ENCODE measurements at places on chromosomes 1 and 21.

GRCh38 chr1:238248356-238248755 lies 357.6 kb upstream of the ZP4 start:
- DNase-seq: no peak

GRCh38 chr1:156920233-156921052 lies at the start of gene LRRC71:
Gene LRRC71 (plus strand): TSS chr1:156920632. CDS start chr1:156920804, 172 bp downstream.
- DNase-seq: peak; percentile 87

DNA sequence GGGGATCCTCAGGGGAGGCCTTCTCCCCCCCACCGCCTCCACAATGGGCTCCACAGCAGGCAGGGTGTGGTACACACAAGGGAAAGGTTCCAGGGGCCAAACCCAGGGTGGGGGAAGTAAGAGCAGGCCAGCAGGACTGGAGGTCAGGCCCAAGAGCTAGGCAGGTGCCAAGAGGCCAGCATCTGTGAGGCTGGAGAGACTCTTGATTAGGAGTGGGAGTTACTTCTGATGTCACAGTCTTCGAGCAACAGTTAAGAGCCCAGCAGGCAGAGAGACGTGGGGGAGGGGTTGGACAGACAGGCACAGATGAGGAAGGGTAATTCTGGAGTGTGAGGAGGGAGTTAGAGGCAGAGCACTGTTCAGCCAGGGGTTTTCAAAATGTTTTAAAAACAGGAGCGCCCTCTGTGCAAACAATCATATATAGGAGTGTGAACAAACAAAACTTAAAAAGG lies 55.8 kb downstream of the SLC9A1 start:
- DNase-seq: no peak

DNA sequence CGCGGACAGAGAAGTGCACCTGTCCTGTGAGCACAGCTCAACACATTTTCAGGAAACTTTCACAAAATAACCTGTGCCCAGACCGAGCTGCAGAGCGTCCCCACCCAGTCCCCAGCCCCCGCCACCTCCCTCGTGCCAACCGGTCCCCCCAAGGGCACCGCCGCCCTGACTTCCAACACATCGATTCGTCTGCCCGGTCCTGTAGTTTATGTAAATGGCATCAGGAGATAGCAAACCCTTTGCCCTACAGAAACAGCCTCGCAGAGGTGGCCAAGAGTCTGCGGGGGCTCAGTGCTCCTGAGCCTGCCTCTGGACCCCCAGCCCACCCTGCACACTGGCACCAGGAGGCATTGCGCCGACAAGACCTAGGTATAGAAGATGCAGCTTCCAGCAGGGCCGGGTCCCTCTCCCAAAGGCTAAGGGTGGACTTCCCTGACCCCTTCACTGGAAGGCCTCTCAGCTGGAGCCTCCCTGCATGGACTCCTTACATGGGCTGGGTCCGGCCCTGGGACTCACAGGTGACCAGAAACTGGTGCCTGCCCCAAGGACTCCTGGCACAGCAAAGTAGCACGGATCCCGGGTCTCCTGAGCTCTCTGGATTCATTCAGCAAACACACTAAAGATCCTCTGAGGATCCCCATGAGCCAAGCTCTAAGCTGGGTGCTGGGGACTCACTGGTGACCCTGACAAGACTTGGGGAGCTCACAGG lies 6.6 kb upstream of the PLEKHG5 start:
- peak; percentile 73 for DNase-seq

- peak; percentile 53 for DNase-seq
These were observed 85.5 kb downstream of the OBSCN start for GRCh38 chr1:228293393-228293792.

GRCh38 chr1:36851087-36851486 lies 183.2 kb downstream of the GRIK3 start:
- DNase-seq: no peak

DNA sequence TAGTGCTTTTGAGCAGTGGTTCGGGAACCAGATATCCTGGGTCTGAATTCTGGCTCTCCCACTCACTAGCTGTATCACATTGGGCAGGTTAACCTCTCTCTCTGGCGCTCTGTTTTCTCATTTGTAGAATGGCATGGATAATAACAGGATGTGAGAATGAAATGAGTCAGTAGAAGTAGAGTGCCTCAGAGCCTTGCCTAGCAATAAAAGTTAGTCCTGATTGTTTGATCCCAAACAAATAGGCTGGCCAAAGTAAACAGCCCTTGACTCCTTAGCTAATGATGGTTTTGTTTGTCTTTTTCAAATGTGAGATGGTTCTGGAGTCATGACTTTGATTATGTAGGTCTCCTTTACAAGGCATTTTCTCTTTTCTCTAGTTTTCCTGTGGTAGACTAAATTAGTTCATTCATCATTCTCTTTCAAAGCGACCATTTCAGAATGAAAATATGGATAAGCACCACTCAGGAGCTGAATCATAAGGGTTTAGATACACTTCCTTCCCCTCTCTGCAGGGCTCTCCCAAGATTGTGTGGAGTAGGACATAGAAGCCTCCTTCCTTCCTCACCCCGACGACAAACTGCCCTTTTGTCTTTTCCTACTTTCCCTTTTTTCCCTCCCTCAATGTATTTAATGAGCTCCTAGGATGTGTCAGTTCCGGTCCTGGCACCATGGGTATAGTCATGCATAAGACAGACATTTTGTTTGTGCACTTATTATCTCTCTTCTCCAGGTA lies 23.1 kb downstream of the KIAA0040 start:
- DNase-seq: no peak

DNA sequence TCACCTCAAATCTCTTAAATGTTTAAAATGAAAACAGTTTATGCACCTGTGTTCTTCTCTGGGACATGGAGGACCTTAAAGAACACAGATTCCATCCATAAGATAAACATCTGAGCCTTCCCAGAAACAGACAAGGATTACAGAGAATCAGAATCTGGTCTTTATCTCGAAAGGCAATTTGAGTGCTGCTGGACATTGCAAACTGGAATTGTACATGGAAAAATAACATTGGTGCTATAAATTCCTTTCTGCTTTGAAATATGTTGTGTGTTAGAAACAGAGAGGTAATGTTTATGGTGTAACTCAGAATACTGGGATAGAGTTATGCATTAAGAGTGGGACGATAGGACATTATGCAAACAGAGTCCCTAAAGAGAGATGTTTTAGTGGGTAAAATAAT lies 6.6 kb upstream of the DDR2 start:
- no peak for DNase-seq

DNA sequence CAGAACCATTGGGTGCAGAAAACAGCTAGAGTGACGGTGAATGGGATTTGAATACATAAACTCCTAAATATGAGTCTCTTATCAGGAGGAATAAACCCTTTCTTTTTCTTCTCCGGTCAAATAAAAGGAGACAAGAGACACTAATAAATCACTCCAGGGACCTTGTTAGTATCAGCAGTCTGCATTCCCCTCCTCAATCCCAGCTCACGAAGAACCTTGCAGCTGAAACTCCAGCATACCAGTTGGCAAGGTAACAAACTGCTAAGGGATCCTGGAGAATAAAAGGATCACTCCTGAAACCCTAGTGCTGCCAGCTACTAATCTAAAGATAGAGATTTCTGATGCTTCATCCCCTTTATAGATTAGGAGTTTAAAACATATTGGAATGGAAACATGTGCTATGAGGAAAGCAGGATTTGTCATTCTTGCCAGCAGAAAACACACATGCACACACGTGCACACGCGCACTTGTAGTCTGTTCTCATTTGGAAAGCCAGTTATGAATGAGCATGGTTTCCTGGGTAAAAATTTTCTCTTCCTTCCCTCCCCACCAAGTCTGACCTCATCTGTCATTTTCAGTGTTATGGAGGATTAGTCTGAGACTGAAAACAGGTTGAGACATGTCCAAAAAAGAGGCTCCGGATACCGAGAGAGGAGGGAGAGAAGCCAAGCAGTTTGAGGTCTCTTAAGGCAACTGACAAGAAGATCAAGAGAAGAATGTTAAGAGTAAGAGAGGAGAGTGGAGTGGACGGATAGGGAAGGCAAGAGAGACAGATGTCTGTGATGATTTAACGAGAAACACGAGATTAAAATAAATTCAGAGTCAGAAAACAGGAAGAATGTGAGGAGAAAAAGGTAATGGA lies 10.9 kb downstream of the IER5 start:
- no peak for DNase-seq

GRCh38 chr1:171769754-171770153 lies 11.7 kb upstream of the METTL13 start:
- no peak for DNase-seq

DNA sequence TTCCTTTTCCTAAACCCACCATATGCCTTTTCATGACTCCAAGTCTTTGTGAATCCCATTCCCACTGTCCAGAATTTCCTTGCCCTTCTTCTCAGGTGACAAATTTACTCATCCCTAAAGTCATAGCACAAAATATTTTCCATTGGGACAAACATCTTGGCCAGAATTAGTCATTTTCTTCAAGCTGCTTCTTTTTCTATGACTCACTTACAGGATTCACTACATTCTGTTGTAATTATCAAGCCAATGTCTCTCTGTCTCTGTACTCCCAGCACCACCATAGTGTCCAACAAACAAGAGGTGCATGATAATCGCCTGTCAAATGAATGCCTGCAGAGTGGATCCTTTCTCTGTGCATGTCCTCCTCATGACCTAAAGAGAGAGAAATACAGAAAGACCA lies 37.8 kb downstream of the SGIP1 start:
- no peak for DNase-seq

- DNase-seq: peak; percentile 94
These were observed 544 bp downstream of the PPM1J start for GRCh38 chr1:112714313-112715263.

DNA sequence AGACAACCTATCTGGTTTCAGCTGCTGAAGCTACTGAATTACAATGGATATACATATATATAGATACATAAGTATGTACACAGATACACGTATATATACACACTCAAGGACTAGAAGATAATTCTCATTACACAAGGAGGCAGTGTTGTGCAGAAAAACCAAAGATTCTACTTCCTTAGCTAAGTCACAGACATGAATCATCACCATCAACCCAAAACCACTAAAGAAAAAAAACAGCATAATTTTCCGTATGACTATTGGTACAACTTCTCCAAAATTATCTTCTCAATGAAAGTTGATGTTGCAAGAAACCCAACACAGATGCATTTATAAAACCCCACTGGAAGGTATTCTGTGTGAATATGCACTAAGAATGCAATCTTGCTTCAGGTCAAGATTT lies 36.8 kb upstream of the RPF1 start:
- DNase-seq: no peak

- DNase-seq: peak; percentile 48
These were observed 64.2 kb downstream of the SLX9 start for GRCh38 chr21:45004059-45004422.

DNA sequence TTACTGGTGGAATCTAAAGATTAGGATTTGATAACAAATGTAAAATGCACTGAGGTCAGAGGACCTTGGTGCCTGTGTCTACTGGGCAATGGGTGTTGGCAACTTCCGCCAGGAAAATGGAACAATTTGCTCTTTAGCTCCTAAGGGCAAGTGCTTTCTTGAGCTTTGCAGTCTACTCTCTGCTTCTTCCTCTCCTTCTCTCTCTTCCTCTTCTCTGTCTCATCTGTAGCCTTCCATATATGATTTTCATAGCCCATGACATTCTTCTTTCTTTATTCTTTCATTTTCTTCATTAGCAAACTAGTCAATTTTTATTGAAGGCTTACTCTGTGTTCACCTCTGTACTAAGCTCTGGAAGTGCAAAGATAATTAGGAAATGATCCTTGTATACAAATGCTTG lies 35.5 kb downstream of the OVGP1 start:
- no peak for DNase-seq

DNA sequence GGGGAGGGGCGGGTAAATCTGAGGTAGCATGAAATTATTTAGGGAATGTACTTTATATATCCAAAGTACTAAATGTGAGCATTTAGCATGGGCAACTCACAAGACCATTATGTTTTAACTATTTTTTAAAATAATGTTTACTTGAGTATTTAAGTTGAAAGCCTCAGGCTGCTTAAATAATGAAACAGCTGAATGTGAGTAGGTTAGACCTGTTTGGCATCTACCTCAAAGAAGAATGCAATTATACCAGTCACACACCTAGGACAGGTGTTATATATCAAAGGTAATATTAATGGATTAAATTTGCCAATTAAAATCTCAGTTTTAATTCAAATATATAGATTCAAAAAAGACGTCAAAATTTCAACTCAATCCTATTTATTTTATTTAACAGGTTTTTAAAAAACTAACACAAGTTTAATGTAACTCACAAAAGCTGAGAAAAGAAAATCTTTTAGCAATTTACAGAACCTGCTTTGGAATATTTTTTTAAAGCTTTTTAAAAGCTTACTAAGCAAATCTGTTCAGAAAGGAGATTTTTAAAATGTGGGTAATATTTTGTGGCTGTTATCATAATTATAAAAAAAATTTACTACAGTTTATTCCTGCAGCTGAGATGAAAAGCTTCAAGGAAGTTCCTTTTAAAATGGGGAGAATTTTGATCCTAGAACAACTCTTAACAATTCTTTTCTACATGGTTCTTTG lies 104.6 kb upstream of the LBR start:
- no peak for DNase-seq

DNA sequence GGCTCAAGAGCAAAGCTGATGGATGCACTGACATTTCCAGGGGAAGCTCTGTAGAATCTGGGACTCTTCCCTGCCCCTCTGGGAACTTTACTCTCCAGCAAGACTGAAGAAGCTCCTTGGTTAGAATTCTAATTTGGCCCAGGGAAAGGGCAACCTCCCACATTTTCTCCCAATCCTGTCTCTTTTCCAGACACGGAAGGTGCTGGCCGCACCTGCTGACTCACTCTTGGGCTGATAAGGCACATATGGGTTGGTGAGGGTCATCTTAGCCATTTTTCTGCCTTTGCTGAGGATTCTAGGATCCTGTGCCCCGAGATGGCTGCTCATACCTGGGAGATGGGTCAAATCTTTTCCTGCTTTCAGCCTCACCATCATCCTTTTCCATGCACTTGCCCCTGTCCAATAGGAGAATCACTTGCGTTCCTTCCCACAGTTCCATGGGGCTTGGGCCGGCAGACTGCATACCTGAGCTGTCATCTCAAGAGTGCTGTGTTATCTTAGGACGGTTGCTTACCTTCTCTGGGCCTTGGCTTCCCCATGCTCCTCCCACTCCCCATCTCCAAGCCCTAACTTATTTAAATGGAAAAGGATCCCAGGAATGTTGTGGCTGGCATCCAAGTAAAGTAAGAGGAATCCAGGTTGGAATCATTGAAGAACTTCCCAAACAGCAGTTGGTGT lies 1.3 kb downstream of the TINAGL1 start:
- DNase-seq: no peak

DNA sequence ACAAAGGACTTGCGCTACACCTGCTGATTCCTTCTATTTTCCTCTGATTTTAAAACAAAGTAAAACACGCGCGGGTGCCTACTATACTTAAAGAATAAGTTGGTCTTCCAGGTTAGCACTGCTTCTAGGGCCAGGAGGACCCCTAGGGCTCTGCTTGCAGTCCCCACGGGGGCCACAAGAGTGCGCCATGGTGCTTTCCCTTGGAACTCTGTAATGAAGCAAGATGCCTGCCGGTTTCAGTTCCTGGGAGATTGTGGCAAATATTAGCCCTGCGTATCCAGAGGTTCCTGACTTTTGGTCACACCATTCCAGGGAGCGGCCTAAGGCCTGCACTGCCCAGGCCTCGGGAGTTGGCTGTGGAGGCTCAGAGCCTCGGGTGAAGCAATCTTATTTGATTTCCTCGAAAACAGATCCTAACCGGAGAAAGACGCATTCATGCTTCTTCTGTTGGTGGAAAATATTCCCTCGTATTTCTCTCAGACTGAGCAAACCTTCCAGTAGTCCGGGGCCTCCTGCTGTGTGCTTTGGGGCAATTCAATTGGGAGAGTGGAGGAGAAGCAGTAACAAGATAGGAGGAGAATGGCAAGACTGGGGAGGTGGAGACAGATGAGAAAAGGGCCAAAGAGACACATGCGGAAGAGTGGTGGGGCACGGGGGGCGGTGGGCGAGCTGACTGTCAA lies 25.3 kb downstream of the ADAM30 start:
- DNase-seq: peak; percentile 86
